ENCODE measurements at places on chromosomes 1 and 21.

GRCh38 chr1:42311138-42311537 is 23.9 kb downstream of the FOXJ3 start:
- ATAC-seq = peak; percentile 60

DNA sequence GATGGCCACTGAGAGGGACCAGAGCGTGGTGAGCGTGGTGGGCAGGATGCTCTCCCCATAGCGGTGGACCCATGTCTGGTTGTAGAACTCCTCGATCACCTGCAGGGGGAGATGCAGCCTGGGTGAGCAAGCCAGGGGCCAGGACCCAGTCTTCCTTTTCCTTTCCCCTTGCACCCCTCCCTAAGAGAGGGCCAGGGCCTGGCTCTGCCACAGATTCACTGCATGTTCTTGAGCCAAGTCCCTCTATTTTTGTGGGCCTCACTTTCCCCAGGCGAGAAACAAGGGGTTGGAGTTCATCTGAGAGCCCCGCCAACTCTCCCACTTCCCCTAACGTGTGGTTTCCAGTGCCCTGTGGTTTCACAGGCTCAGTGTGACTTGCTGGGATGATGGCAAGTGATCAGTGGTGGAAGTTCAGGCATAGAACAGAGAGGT is 27.5 kb downstream of the SLC2A1 start:
- peak; percentile 35 for ATAC-seq

DNA sequence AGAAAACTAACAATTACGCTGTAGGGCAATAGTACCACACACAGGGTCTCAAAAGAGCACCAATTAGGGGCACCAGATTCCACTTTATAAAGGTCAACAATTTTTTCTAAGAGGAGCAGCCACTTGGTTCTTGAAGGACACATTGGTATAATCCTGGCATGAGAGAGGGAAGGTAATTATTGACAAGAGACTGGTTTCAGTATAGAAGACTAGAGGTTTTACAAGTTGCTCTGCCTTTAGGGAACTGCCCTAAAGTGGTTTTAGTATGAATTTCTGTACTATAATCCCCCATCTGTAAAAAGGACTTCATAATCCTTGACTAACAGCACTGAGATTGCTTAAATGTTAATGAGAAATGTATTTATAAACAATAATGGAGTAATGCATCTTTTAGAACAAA is 648.5 kb upstream of the PTBP2 start:
- ATAC-seq = no peak

GRCh38 chr1:34978921-34979320 is 6.2 kb downstream of the TMEM35B start:
- no peak for ATAC-seq

DNA sequence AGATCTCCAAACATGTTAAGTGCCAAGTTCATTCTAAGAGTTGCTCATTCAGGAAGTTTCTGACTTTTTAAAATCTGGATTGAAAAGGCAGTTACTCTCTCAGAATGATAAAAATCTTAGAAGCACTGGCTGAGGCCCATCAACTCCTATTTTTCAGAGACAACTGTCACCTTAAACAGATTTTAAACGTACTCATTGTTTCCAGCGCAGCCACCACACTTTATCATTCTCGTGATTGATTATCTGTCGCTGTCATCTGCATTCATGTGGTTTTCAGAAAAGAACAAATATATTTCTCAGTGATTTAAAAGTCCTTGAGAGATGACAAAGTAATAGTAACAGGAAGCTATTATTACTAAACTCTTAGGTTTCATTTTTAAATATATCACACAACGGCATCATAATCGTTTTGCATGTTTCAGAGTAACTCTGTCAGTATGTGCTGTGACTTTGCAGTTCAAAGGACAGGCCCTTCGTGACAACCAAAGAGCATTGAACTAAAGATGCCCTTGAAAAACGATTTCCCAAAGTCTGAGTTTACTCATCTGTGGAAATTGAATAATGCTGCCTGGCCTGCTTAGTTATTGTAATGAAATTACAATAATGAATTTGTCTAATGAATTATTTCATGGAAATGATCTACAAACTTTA is 14.9 kb upstream of the KCNK1 start:
- peak; percentile 85 for ATAC-seq

GRCh38 chr1:205002705-205003104 is 40.3 kb upstream of the CNTN2 start:
- ATAC-seq = no peak

GRCh38 chr1:35691080-35691479 is 27.6 kb downstream of the C1orf216 start:
- ATAC-seq = no peak

GRCh38 chr21:32311621-32312020 is 13.0 kb downstream of the MRAP start:
- no peak for ATAC-seq

DNA sequence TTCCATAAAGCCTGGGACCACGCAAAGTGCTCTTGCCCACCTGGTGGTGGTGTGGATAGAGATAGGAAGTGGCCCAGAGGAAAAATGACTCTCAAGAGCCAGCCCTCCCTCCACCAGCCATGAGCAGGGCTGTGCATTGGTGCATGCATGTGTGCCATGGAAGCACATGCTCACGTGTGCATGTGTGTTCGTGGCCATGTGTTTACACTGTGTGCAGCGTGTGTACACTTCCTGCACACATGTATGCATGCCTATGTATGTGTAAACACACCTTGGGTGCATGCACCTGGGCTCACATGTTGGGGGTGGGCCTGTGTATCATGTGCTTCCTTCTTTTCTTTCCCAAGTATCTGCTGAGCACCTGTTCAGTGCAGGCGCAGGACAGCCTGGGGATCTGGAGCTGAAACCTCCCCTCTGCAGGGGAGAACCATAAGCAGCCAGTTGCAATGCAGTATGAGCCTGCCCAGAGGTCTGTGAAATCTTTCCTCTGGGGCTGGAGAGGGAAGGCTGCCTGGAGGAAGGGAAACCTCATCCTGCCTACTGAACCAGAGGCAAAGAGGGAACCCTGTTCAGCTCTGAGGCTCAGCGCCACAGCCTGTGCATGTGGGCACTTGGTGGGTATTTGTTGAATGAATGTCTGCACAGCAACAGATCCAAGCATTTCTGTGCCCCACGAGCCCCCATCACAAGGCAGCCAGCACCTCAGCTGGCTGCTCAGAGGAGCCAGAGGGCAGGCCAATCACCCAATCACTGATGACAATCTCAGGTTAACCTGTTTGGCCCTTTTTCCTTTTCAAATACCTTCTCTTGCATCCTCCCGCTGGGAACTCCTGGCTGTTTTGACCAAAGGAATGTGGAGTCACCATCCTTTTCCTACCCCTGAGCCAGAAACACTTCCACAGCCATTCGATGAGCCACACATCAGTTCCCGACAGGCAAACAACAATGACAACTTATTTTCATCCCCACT is 327.0 kb downstream of the NPHP4 start:
- no peak for ATAC-seq

GRCh38 chr1:92817986-92818764 is 13.7 kb upstream of the RPL5 start:
- ATAC-seq = no peak

DNA sequence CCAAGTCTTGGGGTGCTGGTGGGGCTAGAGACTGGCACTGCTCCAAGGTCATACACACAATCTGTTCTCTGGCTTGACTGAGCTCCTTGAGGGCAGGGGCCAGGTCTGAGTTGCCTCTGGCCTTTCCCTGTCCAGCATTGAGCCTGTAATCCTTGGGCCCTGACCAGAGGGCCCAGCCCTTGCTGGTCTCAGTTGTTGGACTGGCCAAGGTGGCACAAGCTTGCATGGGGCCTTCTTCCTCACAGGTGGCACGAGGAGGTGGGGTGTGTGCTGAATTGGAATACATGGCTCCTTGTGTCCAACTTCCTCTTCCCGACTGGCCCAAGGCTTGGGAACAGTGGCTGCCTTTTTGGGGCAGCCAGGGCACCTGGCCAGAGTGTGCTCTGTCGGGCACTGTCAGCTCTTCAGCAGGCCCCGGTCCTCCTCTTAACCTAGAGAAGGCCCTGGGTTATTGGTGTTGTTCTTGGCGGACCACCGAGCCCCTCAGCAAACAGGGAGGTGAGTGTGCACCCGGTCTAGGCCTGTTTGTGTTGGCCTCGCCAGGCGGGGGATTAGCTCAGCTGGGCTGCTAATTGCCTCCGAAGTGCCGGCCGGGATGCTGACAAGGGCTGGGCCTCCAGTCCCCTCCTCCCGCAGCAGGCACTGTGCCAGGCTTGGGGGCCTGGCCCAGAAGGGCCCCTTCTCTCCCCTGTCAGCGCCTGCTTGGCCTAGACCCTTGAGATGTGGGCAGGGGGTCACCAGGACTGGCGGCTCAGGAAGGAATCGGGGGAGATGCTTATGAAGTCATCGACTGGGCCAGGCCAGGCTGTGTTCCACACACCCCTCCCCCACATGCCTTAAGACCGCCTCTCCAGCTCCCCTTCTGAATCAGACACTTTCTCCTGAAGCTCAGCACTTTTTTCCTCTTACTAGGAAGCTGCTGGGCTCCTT is 28.5 kb downstream of the WNT4 start:
- ATAC-seq = no peak

DNA sequence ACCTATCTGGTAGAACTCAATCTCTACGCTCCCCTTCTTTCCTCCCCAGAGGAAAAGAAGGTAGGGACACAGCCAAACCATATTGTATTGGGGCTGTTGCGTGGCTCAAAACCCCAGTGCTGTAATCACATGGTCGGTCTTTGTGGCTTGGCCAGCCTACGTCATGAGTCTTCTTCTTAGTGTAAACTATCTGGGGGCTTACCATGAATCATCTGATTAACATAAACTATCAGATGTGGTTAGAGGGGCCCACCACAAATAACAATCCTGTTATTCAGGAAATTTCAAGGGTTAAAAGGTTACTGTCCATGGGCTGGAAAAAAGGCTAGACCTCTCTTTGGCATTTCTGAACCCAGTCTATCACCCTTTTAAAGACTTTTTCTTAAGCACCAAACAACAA is 49.5 kb upstream of the GPR52 start:
- no peak for ATAC-seq

DNA sequence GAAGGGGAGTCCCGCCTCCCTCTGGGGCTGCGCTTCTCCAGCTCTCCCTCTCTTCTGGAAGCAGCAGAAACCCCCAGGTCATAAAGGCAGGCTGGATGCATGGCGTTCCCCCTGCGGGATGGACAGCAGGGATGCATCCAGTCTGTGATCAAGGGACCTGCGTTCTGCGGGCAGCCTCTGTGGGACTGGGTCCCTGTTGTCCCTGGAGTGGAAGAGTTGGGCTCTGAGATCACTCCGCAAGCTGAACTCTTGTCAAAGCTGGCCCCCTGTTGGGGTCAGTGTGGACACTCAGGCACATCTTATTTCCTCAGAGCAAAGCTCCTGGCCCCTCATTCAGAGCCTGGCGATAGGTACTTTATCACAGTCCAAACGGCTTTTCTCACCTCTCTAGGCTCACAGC is 341.2 kb downstream of the PTPRU start:
- ATAC-seq = no peak

DNA sequence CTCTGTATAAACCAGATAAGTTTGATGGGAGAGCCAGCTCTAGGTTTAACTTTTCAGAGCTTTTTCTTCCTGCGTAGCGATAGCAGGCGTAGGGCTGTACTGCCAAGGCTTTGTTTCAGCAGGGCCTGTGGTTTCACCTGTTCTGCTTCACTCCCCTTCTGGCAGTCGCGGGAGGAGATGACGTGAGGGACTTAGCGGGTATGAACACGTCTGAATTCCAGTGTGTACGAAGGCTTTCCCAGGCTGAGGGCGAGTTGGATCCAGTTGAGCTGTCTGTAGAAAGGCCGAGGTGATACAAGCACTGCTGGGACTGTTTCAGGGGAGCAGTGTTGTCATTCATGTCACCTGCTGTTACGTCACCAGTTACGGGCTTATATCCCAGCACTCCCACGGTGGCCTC is 21.2 kb downstream of the PEX14 start:
- no peak for ATAC-seq

- ATAC-seq = no peak
These were observed 7.9 kb downstream of the ZNF684 start for GRCh38 chr1:40539338-40539737.

DNA sequence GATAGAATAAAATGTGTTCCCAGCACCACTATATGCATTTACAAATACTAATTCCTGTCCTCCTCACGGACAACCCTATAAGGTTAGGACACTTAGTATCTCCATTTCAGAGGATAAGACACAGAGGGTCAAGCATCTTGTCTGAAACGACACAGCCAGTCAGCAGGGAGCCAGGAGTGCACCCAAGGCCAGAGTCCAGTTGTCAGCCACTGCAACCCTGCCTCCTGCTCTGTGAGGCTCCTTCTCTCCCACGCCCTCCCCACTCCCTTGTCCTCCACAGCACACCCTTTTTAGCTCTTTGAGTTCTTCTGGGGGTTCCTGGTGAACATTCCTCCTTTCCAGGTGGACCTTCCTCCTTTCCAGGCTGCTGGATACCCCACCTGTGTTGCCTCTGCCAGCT is 119.0 kb upstream of the TNR start:
- no peak for ATAC-seq

GRCh38 chr21:27536319-27536718 is 569.4 kb upstream of the ADAMTS5 start:
- ATAC-seq = no peak

DNA sequence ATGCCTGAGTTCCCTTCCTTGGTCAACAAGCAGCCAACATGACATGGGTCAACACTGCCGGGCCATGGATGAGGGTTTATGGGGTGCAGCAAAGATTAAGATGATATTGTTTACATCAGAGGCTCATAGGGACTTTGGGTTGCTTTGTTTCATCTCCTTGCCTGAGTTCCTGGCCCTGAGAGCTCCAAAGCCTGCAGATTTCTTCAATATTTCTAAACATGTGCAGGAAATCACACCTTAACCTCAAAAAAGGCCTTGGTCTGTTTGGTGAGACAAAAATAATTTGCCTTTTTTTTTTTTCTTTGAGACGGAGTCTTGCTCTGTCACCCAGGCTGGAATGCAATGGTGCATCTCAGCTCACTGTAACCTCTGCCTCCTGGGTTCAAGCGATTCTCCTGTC is 876 bp downstream of the SLAMF8 start:
- ATAC-seq = no peak
